ENCODE measurements at places on chromosomes 6 and 20.
A peak's percentile ranks its signal among the peaks of the same experiment; 100 is the strongest.

DNA sequence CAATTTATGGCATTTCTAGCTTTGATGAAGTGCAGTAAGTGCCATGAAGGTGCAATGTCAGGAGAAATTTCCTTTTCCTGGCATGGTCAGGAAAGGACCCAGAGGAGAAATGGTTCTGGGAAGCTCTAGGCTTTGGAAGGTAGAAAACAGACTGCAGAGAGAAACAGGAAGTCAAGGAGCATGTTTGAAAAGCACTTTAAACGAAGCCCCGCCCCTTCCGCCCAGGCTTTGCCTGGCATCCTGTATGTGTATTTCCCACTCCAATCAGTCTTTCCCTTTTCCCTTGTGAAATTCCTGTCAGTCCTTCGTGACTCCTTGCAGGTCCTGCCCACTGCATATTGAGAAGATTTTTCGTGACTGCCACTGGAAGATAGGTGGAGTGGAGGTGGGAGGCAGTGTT, 320.9 kb upstream of the SASH1 start:
- DNase-seq = no peak

DNA sequence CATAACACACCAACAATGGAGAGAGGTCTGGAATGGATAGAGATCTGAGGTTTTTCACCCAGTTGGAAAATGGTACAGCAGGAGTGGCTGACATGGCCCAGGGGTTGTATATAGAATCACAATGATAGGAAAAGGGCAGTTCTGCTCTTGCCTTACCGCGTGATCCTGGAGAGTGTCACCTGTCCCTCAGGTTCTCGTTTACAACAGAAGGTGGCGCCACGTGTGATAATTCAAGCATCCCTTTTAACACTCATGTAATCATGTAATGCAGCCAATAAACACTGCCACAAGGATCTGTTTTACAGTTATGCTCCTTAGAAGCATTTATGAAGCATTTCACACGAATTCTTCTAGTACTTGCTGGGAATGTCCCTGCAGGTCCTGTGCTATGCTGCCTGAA, 12.9 kb upstream of the WFDC2 start:
- DNase-seq = peak; percentile 36

DNA sequence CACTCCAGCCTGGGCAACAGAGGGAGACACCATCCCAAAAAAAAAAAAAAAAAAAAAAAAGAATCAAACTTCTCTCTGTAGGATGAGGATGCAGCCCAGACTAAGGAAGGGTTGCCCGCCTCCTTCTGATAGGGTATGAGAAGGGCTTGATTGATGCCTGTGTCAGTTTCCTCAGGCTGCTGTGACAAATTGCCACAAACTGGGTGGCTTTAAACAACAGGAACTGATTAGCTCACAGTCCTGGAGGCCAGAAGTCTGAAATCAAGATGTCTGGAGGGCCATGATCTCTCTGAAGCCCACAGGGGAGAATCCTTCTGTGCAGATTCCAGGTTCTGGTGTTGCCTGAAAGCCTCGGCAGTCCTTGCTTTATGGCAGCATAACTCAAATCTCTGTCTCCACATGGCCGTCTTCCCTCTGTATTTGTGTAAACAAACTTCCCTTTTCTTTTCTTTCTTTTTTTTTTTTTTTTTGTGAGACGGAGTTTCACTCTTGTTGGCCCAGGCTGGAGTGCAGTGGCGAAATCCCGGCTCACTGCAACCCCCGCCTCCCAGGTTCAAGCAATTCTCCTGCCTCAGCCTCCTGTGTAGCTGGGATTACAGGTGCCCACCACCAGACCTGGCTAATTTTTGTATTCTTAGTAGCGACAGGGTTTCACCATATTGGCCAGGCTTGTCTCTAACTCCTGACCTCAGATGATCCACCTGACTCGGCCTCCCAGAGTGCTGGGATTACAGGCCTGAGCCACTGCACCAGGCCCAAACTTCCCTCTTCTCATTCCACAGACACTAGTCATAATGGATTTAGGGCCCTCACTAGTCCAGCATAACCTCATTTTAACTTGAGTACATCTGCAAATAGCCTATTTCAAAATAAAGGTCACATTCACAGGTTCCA, 11.2 kb upstream of the CDK19 start:
- DNase-seq = no peak

DNA sequence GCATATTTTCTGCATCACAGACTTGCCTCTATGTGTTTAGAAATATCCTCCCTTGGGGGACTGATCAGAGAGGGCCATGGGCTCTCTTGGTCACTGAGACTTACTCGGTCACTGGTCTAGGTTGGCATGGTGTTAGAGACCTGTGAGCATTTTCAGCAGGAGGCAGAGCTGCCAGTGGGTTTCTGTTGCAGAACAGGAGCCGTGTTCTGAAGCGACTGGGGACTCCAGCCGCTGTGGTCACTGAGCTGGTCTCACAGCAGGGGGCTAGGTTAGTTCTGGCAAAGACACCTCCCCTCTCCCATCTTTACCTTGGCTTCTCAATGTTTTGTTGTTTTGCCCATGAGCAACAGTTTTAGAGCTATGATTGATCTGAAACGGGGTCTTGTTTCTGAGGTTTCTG, 8.7 kb downstream of the TMEM181 start:
- no peak for DNase-seq

- no peak for DNase-seq
These were observed 85.2 kb downstream of the KIF16B start for GRCh38 chr20:16488086-16488485.

DNA sequence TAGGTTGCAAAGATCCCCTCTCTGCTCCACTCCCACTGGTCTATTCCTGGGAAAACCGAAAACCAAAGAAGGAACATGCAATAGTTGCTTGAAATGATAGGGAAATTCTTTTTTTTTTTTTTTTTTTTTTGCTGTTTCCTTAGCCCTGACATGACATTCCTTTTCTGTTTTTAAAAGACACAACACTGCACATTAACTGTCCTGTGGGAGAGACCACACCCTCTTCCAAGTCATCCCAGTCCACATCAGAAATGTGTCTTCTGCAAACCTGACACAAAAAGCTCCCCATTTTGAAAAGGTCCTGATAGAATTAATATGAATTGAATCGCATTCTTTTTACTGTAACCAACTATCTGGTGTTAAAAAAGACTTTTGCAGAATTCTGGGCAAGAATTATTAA, 43.4 kb upstream of the RIPOR2 start:
- DNase-seq = no peak

DNA sequence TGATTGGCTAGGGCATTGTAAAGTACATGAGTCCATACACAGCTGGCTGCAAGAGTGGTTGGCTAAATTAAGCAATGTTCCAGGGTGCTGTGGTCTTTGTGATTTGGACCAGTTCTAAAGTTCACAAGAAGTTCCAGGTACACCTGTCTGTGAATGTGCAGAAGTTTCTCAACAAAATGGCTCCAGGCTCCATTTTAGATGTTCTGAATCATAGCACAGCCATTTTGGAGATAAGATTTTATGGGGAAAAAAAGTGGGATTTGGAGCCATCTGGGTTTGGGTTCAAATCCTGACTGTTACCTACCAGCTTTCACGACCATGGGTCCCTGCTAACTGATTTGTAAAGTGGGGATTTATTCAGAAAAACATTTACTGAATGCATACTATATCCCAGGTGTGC, 82.1 kb downstream of the GRM1 start:
- DNase-seq = no peak

DNA sequence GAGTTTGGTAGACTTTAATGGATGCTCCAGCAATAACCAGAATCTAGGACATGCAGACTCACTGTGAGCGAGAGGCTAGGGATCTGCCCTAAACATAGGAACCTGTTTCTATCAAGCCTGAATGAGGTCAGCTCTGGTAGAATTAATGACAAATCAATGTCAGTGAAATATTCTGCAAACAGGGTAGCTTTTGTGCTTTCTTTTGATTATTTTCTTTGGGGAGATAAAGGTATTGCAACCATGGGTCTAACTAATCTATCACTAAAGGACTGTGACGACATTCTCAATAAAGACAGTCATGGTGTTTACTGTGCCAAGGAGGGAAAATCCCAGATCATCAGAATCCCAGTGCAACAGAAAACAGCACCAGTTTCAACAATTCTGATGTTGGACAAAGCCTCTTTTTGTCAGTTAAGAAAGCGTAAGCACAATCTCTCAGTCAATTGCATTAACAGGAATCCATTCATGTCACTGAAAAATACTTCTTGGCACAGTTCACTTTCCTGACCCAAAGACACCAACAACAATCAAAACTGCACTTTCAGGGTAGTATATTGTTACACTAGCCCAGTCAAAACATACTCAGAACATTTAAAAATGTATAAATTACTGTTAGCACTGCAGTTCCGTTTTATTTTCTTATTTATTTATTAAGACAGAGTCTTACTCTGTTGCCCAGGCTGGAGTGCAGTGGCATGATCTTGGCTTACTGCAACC, 36.8 kb upstream of the SMIM29 start:
- no peak for DNase-seq

GRCh38 chr20:52529826-52530225, 338.2 kb upstream of the ZFP64 start:
- DNase-seq = no peak

GRCh38 chr6:22367346-22367745, 70.5 kb upstream of the PRL start:
- DNase-seq = no peak

DNA sequence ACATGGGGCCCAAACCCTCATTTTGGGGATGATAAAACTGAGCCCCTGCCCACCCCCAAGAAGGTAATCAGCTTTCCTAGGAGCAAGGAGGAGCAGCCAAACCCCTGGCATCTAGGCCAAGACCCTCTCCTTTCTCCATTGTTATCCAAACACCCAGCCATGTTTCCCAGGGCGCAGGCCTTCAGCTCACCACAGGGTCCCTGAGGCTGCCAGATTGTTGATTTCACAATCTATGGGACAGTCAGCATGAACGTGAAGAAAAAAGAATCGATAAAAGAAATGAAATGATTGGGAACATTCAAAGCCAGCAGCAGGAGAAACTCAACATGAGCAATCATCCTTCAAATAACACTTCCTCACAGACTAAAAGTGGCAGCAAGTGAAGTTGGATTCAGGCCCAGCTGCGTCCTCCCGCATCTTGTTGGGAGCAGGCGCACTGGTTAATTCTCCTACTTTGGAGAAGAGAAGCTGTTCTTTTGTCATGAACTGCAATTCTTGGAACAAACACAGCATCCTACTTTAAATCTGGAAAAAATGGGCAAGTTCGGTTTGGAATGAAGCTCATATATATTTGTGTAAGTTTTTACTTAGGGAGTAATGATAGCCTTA, 241.8 kb upstream of the PRDM1 start:
- DNase-seq = no peak

GRCh38 chr6:107292715-107293271, 166.6 kb downstream of the PDSS2 start:
- DNase-seq = no peak

GRCh38 chr6:21208081-21208795, 385.3 kb upstream of the SOX4 start:
- no peak for DNase-seq

DNA sequence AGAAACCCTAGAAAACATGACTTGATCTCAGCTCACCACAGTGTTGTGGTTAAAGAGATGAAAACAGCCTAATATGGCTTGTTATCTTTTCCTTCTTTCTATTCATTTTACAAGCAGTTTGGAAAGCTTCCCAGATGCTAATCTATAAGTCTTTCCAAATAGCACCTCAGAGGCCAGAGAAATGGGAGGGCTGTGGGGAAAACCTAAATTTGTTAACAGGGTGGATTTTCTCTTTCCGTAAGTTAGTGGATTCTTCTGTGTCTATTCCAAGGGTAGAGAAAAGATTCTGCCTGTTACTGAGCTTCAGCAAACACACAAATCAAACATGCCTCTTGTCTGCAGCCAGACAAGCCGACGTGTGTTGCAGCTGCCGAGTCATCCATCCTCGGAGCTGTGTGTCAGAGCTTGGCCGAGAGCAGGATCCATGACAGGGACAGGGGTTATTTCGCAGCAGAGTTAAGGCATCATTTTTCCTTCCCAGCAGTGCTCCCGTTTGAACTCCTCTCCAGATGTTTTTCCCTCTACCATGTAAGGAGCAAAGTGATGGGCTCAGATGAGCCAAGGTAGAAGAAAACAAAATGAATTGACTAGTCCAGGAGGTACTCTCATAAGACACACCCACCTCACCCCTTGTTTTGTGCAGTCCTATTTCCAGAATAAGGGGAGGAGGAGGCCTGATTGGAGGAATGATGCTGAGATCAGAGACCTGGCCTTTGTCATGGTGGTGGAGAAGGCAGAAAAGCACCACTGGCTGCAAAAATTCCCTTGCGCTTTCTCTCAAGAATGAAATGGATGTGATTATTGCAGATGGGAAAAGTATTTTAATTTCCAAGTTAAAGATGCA, 560.0 kb downstream of the C6orf118 start:
- DNase-seq = no peak

DNA sequence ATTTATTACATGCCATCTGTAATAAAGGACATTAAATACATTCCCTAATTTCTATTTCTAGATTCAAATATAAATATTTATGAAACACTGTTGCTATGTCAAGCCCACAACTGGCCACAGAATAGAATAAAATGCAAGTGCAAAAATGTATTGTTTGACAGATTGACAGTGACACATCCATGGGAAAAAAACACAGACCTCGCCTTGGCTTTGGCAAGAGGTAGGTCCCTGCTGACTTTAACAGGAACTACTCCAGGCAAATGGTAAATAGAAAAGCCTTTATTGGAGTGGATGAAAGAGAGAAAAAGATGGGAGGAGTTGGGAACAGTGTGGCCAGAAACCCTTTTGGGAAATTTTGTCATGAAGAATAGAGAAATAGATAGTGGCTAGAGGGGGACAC, 622.9 kb downstream of the UTRN start:
- DNase-seq = no peak

- no peak for DNase-seq
These were observed 45.2 kb upstream of the NT5E start for GRCh38 chr6:85404564-85405174.
